Right cardiac atrium (tissue), 5 donors: ENCODE measurements at places on chromosomes 5 and 9. TPM values are rescaled to one million over a fixed set of nuclear protein-coding genes. Genes with fewer than 3 reads are reported as not detected.

Gene ERAP2
- polyA plus RNA-seq = 0.81 TPM

Gene PCDHB10
- 1.00 TPM for polyA plus RNA-seq

Gene SLC2A8
- 15.4 TPM for polyA plus RNA-seq

Gene GZMA
- 0.93 TPM for polyA plus RNA-seq

Gene KCNV2
- not detected for polyA plus RNA-seq

Gene CDKN2B-AS1
- 0.09 TPM for polyA plus RNA-seq
